Activated CD4-positive, CD25-positive, alpha-beta regulatory T cell treated with anti-CD3 and anti-CD28 coated beads, Interleukin-2, amount 50 U/mL, for 72 hours (primary cell): ENCODE measurements at places on chromosomes 12 and 14.

GRCh38 chr12:87201598-87201997, 827.6 kb downstream of the C12orf50 start:
- no peak for DNase-seq

DNA sequence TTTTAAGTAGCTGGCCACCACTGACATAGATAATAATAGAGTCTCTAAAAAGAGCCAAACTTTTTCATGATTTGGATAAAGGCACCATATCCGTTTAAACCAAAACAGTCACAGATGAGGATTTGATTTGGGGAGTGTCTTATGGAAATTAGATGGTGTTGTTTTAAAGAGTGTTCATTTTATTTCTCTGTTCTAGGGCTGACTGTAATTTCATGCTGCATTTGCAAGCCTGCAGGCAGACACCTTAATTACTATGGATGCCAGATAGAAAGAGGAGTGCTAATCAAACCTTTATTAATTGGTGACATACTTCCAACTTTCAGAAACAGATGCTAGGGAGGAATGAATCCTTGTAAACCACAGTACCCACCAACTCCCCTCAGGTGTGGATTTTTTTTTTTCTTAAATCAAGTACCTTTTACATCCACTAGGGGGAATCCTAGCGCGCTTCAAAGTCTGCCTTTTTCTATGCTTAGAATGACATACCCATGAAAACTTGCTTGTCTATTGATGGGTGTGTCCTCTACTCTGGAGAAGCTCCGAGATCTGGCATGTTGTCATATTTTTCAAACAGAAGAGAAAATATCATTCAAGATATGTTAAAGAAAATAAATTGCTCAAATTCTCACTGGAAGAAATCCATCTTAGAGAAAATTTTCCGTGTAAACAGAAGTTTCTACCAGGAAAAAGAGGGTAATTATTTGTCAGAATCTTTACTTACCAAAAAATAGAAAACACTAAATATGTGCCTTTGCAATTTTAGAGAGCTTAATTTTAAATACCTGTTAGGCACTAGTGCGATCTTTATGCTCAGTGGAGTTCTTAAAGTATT, 14.2 kb upstream of the PLXNC1 start:
- DNase-seq: no peak

GRCh38 chr12:1579651-1580435, 14.5 kb downstream of the FBXL14 start:
- no peak for DNase-seq

- DNase-seq: no peak
These were observed 5.2 kb downstream of the EPYC start for GRCh38 chr12:90999527-90999926.

GRCh38 chr14:42185718-42186117, 579.0 kb downstream of the LRFN5 start:
- DNase-seq: no peak

DNA sequence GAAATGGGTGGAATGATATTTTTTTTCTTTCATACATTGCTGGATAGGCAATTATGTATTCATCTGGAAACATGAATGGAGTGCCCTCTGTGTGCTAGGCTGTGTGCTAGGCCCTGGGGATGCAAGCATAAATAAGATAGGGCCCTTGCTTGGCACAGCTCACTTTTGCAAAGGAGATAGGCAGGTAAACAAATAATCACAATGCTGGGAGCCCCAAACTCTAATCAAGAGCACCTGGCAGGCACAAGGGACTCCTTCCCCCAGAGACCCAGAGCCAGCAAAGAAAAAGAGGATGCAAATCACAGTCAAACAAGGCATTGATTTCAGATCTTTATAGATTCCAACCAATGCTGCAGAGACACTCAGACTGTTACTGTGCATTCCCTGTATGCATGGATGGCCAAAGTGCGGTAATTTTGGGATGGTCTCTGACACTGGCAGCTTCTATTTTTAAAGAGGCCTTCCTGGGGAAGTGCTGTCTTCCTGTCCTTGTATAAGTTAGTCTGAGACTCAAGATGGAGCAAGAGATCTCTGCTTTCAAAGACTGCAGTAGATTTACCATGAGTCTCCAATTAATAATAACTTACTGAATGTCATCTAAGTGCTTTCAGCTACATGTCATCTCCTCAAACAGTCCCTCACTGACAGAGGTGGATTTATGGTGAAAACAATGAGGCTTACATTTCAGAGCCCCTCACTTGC, 45.1 kb upstream of the CPM start:
- DNase-seq: no peak

- no peak for DNase-seq
These were observed 97.4 kb downstream of the RAD51B start for GRCh38 chr14:67917006-67917405.

- no peak for DNase-seq
These were observed 221.8 kb downstream of the BTG1 start for GRCh38 chr12:91923864-91924263.

DNA sequence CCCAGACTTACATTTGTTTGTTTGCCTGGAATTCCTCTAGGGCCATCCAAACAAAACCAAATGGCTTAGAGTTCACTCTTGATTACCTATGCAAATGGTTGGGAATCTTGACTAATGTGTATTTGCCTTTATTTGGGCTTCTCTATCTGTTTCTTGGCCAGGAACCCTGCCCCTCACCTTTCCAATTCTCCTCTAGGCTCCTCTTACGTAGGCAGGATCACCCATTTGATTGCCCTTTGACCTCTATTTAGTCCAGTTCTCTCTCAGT, 123.0 kb upstream of the DYRK2 start:
- no peak for DNase-seq

- DNase-seq: no peak
These were observed 107.7 kb upstream of the BTG1 start for GRCh38 chr12:92253301-92253700.

DNA sequence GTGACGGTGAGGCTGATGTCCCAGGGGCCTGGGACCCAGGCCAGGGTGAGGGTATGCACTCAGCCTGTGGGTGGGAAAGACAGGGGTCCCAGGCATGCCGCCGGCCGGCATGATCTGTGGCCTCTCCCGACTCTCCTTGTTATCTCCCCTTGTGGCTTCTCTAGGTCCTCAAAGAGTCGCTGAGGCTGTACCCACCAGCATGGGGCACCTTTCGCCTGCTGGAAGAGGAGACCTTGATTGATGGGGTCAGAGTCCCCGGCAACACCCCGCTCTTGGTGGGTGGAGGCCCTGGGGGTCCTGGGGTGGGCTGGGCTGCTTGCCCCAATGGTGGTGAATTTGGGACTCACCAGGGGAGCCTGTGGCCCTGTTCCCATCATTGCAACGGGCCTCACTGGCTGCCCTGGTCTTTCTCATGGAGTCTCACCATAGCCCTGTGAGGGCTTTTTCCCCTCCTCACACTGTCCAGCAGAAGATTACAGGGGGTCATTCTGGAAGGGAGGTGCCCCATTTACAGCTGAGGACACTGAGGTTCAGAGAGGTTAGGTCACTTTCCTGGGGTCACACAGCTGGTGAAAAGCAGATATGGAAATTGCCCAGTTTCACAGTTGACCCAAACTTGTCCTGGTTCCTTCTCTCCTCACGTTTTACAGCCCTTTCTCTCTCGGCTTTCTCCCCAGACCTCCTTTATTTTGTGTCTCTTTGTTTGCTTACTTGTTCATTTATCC, 37.9 kb downstream of the CYP46A1 start:
- no peak for DNase-seq

DNA sequence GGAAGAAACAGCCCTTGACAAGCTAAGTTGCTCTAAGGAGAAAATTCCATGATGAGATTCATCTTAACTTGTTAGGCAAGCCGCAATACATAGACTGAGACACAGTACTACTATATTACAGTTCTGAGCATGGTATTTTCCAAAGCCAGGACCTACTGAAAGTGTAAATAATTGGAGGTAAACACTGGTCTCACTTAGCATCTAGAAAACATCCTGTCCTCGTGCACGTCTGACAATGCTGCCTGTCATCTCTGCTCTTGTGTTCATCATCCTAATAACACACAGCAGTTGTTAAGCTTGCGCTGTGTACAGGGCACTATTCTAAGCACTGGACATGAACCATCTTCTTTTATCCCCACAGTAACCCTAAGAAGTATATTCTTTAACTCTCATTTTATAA, 64.2 kb downstream of the GNG2 start:
- no peak for DNase-seq

DNA sequence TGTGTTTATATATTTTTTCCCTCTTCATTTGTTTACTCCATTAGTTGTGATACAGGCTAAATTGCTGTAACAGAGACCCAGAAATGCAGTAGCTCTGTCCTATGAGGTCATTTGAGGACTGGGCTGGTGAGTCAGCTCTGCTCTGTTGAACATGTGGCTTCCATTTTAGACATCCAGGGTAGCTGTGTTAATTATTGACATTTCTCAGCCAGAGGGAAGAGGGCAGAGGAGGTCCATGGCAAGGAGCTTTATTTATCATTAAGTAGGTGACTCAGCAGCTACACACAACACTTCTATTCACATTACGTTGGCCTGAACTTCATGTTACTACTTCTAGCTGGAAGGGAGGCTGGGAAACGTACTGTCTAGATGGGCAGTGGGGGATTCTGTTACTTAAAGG, 85.4 kb downstream of the PTCSC3 start:
- DNase-seq: no peak

GRCh38 chr12:70080566-70080965, 162.7 kb upstream of the CNOT2 start:
- no peak for DNase-seq

- DNase-seq: no peak
These were observed 213.0 kb downstream of the ADAMTS20 start for GRCh38 chr12:43338848-43339526.

GRCh38 chr14:99260587-99261551, 11.1 kb downstream of the BCL11B start:
- no peak for DNase-seq

- no peak for DNase-seq
These were observed 270.4 kb upstream of the RTL1 start for GRCh38 chr14:101173698-101174521.

- no peak for DNase-seq
These were observed 380.1 kb upstream of the KITLG start for GRCh38 chr12:88960213-88960878.

DNA sequence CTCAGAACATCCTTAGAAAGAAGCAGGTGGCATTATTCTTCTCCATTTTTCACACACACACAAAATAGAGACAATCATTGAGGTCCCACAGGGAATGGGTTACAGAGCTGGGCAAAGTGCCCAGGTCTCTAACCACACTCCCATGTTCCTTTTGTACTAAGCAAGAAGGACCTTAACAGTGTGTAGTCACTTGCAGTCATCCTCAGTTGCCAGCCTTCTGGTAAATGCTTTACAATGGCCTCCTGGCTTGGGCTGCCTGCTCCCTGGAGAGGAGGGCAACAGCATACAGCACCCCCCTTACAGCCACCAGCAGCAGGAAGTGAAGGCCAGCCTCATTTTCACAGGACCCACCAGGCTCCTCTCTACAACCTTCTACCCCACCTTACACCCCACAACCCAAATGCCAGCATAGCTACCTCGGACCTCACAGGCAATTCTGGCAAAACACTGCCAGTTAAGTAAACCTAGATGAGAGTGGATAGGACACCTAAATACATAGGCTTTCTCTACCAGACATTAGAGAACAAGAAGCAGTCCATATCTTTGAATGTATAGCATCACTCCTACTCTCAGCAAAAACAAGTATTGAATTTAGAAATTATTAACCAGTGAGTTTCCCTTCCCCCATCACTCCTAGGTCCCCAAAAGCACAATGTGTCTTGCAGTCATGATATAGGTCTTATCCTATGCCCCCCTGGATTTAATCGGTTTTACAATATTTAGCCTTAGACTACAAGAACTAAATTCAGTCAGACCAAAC, 88.1 kb downstream of the PPP2R5E start:
- DNase-seq: no peak

DNA sequence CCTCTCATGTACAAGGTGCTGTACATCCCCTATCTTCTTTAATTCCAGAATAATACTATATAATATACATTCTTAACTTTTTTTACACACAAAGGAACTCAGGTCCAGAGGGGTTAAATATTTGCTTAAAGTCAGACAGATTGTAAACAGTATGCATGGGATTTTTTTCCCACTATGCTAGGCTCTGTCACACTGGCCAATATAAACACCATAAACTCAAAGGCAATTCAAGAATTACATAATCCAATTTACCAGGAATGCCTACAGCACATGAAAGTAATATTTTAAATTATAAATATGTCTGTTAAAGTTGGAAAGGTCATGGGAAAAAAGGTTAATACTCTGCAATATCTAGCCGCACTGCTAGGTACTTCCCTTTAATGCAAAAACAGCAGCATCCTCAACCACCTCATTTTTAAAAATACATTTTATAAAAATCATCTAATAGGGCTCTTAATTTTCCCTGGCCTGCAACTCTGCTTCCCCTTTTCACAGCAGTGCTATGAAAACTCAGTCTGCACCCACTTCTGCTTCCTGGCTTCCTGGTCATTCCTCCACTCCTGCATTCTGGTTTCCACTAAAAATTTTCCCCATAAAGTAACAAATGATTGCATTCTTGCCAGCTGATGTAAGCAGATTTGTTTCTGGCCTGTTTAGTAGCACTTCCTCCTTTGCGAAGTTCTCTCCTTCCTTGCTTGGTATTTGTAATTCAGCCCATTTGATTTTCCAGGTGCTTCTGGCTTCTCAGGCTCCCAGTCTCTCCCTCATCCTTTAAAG, 128.1 kb downstream of the ITPR2 start:
- DNase-seq: no peak

DNA sequence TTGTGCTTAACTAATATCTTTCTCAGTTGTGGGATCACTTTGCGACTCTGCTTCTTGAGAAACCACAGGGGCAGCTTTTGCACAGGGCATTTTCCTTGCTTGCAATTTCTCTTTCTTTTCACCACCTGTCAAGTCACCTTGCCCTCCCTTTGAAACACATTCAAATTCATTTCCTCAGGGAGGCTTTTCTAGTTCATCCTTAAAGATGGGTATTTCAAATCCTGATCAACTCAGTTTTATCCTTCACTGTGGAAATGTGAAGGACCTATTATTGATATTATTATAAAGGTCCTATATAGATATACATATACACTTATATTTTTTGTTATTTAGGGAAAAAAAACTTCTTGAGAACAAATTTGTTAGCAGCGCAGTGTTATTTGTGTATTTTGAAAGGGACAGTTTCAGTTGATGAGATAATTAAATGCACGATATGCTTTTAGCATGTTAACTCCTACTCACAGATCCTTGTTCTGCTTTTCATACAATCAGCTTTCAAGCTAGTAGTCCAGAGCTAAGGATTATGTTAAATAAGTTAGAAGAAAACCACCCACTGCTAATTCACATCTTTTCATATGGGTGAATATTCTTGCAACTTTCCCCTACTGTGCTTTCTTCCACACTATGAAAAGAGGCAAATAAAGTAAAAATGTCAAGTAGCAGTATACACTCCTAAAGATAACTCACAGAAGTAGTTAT, 501.4 kb upstream of the RGS6 start:
- DNase-seq: no peak

GRCh38 chr12:57782243-57782607, 362 bp upstream of the TSFM start:
- DNase-seq: no peak
